H1 (cell line): ENCODE measurements at places on chromosomes 12 and 14.

DNA sequence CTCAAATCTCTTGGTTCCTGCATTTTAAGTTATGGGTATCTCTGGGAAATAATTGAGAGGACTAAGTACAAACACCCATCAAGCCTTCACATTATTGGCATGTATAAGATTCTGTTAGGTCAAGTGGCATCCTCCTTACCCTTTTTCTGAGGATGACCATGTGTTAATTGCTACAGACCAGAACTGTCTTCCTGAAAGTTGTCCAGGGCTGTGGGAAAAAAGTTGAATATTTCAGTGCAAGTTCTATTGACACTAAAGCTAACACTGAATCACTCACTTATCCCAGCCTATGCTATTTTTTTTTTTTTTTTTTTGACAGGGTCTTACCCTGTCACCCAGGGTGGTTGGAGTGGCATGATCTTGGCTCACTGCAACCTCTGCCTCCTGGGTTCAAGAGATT is 130.1 kb upstream of the HIF1A start:
- no peak for DNase-seq

DNA sequence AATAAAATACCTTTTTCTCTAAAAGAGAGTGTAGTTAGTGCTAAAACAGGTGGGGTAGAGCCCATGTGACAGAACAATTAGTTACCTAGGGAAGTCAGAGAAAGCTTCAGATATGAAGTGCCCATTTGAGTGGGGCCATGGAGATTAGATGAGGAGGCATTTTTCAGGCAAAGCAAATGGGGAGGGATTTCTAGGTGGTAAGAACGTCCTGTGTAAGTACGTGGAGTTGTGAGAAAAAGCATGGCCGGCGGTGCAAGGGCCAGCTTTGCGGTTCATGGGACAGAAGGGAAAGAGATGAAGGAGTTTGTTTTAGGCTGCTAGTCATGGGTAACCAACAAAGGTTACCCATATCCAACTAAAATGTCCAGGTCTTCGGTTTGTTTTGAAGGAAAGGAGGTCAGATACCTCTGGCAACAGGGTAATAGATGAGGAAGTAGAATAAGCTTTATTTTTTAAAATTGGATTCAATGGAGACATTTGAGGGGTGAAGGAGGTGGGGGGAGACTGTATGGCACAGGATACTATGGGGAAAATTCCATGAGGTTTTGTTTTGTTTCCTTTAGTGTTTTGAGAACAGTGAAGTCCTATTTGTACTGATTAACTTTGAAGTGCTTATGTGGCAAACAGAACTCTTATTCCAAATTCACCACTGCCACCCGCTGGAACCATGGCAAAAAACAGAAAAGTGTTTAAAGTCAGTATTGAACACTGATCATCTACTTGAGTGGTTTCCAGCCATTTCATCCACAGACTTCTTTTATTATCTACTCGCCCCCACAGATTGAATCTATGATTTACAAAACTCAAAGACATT is 10.0 kb upstream of the SNRPF start:
- no peak for DNase-seq

DNA sequence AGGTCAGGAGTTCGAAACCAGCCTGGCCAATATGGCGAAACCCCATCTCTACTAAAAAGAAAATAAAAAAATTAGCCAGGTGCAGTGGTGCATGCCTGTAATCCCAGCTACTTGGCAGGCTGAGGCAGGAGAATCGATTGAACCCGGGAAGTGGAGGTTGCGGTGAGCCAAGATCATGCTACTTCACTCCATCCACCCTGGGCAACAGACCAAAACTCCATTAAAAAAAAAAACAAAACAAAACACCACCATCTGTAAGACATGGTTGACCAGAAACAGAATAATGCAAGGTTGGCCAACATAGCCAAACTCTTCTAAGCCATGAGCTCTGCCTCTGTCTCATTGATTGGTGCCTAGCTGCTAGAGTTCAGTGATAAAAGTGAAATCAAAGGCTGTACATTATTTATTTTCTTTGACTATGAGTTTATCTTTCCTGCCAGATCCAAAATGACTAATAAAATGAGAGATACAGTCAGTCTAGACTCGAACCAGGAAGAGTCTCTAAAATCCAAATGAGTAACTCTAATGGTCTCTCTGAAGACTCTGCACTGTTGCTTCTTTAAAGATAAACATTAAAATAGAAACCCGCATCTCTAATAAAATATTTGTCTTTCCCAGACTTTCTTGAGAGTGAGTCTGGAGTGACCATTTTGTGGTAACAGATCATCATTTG is 404.7 kb downstream of the DAD1 start:
- DNase-seq = no peak

- DNase-seq = no peak
Observed at GRCh38 chr12:126935435-126935834, 1331.5 kb upstream of the TMEM132C start.

- no peak for DNase-seq
Observed at GRCh38 chr12:123118497-123118896, 32.4 kb downstream of the PITPNM2 start.
